ENCODE measurements at places on chromosomes 7 and 10. TPM values are rescaled to one million over a fixed set of nuclear protein-coding genes. Genes with fewer than 3 reads are reported as not detected.

DNA sequence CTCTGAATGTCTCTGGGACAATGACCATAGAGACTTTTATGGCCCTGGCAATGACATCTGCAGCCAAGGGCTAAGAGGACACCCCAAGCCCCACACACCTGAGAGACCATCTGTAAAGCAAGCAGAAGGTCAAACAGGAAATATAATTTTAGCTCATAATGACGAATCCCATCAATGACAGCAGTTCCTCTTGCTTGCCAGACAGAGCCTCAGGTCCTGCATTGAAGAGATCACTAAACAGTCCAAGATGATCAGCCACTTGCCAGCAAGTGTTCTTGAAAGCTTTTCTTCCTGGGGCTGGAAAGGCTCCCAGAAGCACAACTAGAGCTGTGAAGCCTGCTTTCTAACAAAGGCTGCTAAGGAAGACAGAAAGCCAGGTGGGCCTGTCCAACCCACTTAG lies 993.7 kb upstream of the AUTS2 start:
- DNase-seq, result no peak

DNA sequence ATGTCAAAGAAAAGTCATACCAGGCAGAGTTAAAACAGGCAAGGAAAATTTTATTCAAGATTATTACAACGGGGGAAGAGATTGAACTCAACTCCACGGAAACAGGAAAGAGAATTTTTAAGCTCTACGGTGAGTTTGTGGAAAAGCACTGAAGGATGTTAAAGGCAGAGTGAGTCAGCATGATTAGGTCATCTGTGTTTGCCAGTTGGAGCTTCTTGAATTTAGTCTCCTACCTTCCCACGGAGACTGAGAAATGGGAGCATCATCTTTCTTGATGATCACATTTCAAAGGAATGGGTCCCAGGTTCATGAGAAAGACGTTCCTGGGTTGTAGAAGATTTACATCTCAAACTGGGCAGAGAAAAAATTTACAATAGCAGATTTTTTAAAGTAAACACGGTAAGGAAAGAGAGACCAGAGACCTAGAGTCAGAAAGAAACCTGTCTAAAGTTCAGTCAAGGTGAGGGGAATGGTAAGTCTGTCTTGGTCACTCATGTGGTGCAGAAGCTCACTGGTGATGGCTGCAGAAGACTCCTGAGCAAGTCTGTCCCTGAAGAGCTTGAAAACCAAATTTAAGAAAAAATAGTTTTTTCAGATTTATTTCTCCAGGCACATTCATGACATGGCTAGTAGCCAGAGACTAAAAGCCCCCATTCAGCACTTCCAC lies 516.9 kb upstream of the LRRN3 start:
- no peak for DNase-seq

GRCh38 chr10:51532044-51532443 lies 167.4 kb downstream of the CSTF2T start:
- no peak for DNase-seq

- DNase-seq, result no peak
Observed at GRCh38 chr7:91165846-91166230, 98.4 kb upstream of the FZD1 start.

GRCh38 chr7:55477781-55478374 lies 94.4 kb downstream of the VOPP1 start:
- no peak for DNase-seq

- DNase-seq, result no peak
Observed at GRCh38 chr7:22867003-22867402, 44.4 kb upstream of the TOMM7 start.

- no peak for DNase-seq
Observed at GRCh38 chr7:30175180-30175579, 40.4 kb downstream of the MTURN start.

DNA sequence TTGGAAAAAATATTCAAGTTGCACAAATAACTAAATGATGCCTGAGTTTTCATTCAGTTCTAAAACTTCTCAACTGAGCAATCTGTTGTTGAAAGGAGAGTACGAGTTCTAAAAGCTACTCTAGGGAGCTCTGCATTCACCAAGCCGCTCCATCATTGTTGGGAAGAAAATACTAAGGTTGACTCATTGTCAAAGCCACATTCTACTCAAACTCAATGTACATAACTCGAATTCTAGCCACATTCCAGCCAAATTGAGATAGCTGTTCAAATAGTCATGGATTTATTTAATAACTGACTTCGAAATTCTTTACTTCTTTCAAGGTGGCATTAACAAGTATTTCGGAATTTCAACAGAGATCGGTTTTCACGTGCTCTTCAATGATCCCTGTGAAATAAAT lies 63.4 kb downstream of the KIAA1217 start:
- no peak for DNase-seq

DNA sequence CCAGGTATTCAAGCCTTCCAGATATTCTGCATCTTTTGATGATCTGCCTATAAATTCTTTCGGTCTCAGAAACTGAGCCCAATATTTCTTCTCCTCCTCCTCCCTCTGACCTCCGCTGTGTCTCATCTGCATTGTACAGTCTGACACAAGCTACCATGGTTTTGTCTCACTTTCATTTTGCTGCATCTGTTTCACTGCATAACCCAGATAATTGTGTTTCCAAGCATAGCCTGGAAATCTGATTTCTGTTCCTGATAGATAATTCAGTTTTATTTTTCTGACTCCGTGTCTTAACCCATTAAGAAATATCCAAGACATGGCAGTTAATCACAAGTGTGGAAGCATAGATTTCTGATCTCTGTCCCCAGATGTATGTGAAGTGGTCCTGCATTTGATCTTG lies 374.2 kb upstream of the SEMA3A start:
- DNase-seq, result no peak

DNA sequence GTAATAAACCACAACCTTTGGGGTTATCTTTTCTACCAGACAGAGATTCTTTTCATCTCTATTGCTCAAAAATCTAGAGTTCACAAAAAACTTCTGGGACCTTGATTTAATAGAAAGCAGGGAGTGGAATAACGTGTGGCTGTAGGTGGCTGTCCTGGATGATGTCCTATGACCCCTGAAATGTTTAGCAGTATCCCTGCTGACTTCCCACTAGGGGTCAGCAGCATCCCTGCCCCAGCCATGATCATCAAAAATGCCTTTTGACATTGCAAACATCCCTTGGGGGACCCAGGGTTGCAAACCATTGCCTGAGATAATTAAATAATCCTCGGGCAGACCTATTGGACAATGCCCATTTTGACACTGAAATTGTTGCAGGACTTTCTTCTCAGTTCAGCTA lies 177.1 kb downstream of the USP6NL start:
- no peak for DNase-seq

DNA sequence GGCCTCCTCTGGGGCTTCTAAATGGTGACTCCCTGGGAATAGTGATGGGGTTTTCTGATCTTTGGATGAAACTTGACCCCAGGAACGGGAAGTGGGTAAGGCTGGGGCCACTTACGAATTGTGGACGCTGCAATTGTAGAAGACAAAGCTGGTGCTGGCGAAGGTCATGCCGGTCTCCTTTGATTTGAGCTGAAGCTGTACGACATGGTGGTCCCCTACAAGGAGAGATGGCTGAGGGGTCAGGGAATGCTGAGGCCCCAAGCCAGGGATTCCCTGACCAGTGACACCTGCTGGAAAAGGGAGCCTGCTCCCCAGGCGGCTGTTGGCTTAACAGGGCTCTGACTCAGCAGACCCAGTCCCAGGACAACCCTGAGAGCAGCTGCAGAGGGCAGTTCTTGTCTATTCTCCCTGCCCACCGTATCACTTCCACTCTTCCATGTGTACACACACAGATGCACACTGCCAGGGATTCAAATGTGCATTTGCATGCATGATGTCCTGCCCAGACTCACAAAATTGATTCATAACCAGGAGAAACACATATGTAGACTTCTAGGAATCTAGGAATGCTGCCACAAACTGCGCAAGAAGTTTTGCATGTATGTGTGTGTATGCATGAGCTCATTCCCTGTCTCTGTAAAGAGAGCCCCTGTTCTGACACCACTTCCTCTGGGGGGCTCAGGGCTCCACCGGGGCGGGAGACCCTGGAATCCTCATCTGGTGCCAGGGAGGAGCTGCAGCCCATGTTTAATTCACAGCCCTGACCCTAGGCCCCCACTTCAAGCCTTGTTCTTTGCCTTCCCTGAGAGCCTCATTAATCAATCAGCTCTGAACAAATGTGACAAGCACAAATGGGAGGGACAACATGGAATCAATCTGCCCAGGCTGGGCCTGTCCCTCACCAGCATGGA lies 350.0 kb downstream of the PLXNA4 start:
- DNase-seq, result no peak

GRCh38 chr10:77236700-77237099 lies 400.9 kb downstream of the KCNMA1 start:
- DNase-seq, result no peak

- no peak for DNase-seq
Observed at GRCh38 chr10:129123428-129123827, 343.6 kb upstream of the MGMT start.

DNA sequence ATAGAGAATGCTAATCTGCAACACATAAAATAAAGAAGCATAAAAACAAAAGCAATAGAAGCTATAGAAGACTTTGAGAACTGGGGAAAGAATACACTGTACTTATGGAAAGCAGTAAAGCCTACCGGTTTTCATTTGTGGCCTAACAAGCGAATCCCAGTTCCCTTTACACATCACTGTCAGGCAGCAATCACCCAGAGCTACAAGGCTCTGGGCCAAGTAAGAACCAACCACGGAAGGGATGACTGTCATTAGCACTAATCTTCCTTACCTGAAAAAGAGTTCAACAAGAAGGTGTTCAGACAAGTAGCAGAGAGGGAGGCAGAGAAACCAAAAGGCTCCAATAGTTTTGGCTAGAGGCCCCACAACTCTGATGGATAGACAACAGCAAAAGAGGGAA lies 15.0 kb downstream of the CCDC6 start:
- no peak for DNase-seq

GRCh38 chr10:72274730-72275350 lies 1.1 kb downstream of the DDIT4 start:
- DNase-seq, result peak; percentile 82

DNA sequence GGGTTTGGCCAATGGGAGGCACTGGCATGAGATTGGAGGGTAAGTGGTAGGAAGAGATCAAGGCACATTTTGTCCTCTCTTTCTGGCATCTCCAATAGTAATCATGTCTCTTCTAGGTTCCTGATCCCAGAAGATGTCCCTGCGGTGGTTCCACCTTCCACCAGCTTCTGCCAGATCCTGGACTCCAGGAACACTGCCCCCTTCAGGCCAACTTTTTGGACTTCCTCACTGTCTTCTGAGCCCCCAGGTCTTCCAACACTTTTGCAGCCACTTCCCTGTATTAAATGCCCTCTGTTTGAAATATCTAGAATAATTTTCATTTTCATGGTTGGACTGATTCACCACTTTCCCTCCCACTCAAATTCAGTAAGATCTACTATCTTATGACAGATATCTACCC lies 60.9 kb downstream of the BAMBI start:
- no peak for DNase-seq

DNA sequence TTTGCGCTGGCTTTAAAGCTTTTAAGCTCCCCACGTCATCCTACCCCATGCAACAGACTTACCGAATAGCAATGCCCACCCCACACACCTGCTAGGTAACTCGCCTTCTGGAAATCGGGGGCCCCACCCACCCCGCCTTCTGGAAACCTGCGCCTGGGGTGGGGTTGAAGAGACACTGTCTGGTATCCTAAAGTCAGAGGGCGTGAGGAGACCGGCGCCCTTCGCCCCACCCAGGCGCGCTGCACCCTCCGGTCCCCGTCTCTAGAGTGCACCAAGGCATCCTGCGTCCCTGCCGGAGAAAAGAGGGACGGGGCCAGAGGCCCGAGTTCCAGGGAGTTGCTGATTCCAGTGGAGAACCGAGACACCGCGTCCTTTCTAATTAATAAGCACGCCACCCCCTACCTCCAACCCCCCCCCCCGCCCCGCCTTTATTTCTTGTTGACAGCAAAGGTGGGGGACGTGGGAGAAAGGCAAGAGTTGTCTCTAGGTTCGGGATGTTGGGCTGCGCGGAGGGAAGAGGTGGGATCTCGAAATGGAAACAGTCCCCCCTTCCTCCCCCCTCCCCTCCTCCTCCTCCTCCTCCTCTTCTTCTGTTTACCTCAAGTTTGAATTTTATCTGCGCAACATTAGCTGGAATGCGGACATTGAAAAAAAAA lies 220.9 kb upstream of the MKLN1 start:
- DNase-seq, result peak; percentile 75

DNA sequence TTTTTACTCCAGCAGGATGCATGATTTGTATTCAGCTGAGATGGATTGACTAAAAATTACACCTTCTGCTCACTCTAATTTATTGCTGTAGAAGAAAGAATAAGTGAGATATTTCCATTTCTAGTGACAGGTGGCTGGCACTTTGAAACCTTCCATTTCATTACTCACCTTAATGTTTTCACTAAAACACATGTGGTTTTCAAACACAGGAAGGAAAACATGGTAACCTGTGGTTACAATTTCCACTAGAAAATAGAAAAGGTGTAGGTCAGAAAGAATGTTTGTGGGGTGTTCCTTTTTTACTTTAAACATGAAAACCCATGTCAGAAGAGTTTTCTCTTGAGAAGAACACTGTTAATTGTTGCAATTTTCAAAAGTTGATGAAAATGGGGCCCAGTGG lies 12.0 kb upstream of the PRKCQ start:
- no peak for DNase-seq

The GIMAP6 gene
- 6.2 TPM for total RNA-seq

The SLC39A12 gene
- not detected for total RNA-seq

The C7orf57 gene
- total RNA-seq, result 18.6 TPM

The LAMB1 gene
- 151 TPM for total RNA-seq

The NKX2-3 gene
- not detected for total RNA-seq

The CPXM2 gene
- 5.5 TPM for total RNA-seq

The NAT16 gene
- total RNA-seq, result not detected

The GRID2IP gene
- total RNA-seq, result 0.40 TPM

The SPDYE16 gene
- total RNA-seq, result 0.53 TPM

The TSPAN15 gene
- total RNA-seq, result 2.8 TPM

The TUBGCP2 gene
- total RNA-seq, result 56.0 TPM

The CPN1 gene
- not detected for total RNA-seq

The TMEM270 gene
- not detected for total RNA-seq

The CCDC172 gene
- total RNA-seq, result not detected

The ZFAND2A gene
- total RNA-seq, result 15.6 TPM

The HECW1 gene
- not detected for total RNA-seq

The COBL gene
- 5.1 TPM for total RNA-seq

The SPACDR gene
- total RNA-seq, result 2.1 TPM
